ENCODE measurements at places on chromosomes 6 and 20.

DNA sequence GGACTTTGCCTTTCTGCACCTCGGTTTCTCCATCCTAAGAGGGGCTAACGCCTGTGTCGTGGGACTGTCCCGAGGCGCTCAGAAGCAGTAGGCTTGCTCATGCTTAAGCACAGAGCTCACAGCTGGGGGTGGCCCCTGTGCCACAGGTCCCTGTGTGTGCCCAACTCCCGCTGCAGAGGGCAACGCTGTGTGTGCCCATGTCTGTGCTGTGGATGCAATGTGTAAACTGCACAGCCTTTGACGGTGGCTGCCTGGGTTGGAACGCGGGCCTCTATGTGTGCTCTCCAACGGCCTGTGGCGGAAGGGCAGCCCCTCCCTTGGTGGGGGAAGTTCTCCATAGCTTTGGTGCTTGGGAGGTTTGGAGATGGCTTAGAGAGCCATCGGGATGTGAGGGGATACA, 10.7 kb upstream of the GATA5 start:
- no peak for DNase-seq

GRCh38 chr20:8209061-8209460, 77.0 kb downstream of the PLCB1 start:
- DNase-seq, result no peak

DNA sequence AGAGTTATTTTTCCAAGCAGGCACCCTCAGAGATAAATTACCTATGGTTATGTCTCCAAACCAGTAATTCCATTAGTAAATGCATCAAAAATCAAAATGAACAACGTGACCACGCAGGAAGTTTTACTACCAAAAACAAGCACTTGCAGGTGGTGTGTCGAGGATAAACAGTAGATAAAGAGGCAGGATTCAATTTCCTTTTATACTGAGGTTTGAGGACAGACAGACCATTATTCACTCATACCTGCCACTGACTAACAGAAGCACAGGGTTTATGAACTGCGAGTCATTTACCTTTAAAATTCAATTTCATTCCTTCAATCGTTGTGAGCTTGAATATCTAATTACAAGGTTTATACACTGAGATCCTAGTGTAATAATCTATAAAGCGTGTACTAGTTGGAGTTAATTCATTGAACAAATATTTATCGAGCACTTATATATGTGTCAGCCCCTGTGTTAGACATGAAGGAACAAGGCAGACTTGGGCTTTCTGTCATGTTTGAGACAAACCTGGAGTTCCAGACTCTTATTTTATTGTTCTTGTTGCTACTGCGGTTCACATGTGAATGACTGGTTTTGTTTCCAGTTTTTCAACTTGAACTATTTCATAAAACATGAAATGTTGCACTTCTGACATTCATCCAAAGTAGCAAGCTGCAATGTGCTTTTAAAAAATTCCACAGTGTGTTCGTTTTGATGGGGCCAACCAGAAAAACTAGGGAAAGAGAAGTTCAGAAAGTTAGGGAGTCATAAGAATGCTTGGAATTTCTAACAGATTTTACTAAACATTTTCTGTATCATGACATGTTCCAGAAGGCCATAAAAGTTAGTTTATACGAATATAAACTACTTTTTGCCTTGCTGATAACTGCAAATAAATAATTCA, 205.6 kb downstream of the UST start:
- DNase-seq, result no peak

GRCh38 chr6:31349301-31349700, 7.7 kb downstream of the HLA-B start:
- no peak for DNase-seq

DNA sequence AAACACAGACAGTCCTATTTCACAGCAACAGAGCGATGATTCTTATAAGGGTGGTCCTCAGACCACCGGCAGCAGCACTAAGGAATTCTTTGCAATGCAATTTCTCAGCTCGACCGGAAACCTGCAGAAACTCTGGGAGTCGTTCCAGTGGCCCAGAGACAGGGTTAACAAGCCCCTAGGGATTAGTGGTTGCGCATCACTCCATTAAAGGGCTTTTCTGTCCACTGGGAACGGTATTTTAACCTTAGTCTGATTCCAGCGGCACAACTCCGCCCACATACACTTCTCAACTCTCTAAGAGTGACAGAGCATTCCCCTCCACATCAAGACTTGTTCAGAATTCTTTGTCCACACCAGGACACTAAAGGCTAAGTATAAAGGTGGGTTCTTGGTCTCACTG, 341.5 kb downstream of the TFAP2A start:
- DNase-seq, result no peak

DNA sequence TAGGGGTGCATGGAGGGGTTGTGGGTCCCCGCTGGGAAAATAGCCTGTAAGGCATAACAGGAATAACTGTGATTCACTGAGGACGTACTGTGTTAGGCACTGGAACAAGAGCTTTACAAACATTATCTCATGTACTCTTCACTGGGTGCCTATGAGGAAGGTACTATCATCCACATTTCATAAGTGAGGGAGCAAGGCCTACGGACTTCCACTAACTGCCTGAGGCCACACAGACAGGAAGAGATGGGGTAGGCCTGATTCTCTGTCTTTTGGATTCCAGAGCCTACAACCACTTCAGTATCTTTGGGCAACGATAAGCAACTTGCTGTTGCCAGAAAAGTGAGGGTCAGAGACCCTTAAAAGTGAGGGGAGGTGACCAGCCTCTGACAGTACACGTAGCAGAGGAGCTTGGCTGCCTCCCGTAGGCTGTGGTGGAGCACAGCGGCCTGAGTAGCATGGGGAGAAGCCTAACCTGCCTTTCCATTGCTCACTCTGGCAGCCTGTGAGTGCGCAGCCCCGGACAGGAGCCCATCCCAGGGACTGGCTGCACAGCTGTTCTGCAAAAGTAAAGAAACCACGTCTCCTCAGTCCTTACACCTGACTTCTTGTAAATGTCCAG, 30.4 kb downstream of the PSMB1 start:
- no peak for DNase-seq

DNA sequence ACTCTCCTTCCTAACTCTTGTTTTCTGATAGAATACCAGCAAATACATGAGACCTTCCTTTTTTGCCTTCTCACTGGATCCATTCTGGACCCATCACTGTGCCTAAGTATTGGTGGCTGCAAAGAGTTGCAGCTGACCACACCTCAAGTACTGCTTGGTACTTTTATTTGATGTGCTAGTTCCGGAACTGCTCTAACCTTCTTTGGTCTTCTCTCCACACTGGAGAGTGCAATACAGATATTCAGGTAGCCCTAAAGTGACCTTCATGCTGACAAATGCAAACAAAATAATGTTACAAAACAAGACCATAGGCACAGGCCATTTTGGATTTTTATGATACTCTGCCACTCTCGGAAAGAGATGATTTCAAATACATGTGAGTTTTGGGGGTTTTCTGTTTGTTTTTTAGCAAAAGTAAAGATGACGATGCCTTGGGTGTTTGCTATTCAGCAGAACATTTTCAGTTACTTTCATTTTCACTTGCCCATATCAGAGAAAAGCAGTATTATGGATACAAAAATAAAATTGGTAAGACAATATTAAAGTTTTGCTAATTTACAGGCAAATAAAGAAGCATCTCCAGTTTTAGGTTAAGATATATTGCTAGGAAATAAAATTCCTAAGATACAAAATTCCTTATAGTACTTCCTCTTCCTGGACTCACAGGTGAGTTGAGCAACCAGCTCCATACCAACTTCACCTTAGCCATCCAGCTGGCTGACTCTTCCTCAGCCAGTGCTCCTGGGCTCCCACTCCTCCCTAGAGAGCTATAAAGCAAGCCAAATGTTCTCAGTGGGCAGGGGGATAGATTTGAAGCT, 42.0 kb downstream of the PTPRK start:
- DNase-seq, result no peak

DNA sequence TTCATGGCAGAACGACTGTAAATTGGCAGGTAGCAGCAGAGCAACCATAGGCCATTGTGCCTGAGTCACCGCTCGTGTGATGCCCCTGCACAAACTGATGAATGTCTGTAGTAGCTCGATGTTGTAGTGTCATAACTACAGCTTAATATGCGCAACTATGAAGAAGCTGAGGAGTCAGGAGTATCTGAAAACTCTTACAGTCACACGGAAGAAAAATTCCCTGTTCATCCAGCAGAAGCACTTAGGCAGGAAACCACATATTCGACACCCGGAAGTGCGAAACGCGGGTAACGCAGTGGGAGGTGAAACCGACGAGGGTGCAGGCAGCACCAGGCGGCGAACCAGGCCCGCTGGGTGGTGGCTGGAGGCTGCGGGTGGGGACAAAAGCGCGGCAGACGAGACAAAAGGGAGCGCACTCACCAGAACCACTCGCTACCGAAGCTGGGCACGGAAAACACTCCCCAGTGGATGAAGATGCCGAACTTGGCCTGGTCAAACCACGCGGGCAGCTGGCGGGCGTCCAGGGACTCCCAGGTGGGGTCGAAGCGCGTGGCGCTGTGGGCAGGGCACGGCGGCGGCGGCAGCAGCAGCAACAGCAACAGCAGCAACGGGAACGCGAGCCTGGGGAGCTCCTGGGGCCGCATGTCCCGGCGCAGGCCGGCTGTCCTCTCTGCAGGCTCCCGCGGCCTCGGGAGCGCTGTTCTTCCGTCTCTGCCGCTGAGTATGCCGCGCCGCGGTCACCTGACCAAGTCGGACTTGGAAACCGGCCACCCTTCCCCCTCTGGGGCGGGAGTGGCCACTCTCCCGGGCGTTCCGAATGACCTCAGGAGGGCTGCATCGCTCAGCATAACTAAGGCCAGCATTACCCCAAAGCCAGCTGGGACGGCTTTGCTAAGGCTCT, at the start of gene FUCA2:
TSS of gene FUCA2 (minus strand) at position 730 of the 901 bp plus-strand sequence. CDS start at position 644, 86 bp downstream.
- peak; percentile 82 for DNase-seq

DNA sequence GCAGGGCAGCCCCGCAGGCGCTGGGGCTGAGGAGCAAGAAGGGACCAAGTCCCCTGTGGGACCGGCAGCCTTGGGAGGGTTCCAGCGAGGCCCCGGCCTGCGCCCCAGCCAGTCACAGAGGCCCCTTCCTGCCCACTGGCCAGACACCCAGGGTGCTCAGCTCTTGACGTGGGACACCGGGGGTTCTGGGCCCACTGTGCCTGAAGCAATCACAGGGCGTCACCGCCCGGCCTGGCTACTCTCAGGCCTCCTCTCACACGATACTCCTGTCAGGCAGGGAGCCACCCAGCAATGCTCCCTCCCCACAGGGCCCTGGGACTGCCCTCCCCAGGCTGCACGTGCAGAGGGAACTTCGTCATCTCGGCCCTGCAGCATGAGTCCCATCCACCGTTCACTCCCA, 14.5 kb downstream of the TAF4 start:
- no peak for DNase-seq

DNA sequence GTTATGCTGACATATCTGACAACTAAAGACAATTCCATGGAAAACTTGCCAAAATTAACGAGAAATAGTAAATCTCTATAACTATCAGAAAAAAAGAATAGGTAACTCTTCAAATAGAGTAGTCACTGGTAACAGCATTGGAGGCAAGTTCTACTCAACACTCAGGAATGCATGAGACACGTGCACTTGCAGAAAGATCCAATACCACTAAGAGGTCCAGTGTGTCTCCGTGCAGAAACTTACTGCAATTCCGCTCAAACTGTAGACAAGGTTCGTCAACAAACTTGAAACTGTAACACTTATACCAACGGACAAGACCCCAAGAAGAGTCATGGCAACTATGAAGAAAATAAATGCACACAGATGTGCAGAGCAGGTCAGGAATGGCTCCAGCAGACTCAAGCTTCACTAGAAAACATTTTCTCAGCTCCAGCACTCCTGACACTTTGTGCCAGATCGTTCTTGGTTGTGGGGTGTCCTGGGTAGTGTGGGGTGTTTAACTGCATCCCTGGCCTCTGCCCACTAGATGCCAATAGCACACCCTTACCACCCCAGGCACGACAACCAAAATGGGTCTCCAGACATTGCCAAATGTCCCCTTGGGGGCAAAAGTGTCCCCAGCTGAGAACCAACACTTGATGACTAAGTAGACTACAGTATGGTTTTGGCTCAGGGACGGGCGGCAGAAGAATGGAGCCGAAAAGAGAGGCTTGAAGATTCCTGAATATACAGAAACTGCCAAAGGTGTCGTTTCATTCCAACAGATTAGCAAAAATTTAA, 134.8 kb downstream of the DTNBP1 start:
- DNase-seq, result no peak

- peak; percentile 72 for DNase-seq
Observed at GRCh38 chr6:169099411-169100202, 154.0 kb downstream of the THBS2 start.

DNA sequence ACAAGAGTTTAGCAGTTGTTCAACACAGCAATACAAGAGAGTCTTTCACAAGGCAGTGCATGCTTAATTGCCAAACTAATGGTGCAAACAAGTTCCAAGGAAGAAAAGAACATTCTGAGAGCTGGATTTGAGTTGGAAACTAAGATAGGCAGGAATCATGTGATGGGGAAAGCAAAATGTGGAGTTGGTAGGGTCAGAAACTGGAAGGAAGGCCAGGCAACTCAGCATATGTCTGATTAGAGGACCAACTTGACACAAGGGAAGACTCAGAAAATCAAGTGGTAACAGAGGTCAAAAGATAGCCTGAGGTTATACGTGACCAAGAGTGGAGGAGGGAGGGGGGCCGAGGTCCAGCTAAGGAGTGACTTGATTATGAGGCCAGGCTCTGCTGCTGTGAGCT, 117.3 kb downstream of the SMLR1 start:
- no peak for DNase-seq

GRCh38 chr6:131754715-131755567, 44.1 kb upstream of the CTAGE9 start:
- DNase-seq, result no peak

GRCh38 chr6:118187568-118188164, 280.6 kb downstream of the SLC35F1 start:
- DNase-seq, result peak; percentile 36

DNA sequence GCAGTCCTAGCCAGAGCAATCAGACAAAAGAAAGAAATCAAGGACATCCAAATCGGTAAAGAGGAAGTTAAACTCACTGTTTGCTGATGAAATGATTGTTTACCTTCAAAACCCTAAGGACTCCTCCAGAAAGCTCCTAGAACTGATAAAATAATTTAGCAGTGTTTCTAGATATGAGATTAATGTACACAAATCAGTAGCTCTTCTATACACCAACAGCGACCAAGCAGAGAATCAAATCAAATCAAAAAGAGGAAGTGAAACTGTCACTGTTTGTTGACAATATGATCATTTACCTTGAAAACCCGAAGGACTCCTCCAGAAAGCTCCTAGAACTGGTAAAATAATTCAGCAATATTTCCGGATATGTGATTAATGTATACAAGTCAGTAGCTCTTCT, 21.7 kb downstream of the SERPINB9 start:
- DNase-seq, result no peak

DNA sequence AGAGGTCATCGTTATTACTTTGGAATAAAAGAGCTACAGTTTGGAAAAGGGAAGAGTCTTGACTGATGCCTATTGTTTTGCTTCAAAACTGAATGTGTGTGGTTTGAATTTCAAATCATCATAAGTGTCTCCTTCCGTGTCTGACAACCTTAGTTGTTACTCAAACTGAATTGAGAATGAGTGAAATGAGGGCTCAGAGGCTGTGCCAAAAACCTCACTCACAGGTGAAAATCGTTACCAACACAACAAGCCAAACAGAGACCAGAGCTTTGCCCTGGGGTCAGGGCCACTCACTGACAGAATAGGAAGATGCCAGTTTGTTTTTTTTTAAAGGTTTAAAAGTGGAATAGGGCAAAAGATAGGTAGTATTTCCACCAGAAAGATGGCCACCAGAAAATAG, 15.2 kb upstream of the SIRT5 start:
- no peak for DNase-seq

- DNase-seq, result no peak
Observed at GRCh38 chr20:49156481-49156880, 31.7 kb downstream of the STAU1 start.
